ENCODE measurements at places on chromosomes 13 and 19. TPM values are rescaled to one million over a fixed set of nuclear protein-coding genes. Genes with fewer than 3 reads are reported as not detected.

- DNase-seq, result no peak
Observed at GRCh38 chr13:86377451-86377850, 578.2 kb upstream of the SLITRK6 start.

DNA sequence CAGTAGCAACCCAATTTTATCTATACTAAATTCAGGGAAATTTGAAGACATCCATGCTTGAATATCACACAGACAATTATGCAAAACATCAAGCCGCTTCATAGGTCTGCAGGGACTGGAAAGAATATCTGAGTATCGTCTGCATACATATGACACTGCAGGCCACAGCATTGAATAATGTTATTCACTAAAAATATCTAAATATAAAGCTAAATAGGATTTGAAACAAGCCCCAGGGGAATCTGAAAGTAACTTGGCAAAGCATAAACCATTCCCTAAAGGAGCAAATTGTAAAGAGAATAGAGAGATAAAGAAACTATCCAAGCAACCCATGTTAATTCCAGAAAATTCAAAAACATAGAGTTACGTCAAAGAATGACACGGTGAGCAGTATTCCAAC, 1251.0 kb downstream of the PCDH17 start:
- DNase-seq, result no peak

DNA sequence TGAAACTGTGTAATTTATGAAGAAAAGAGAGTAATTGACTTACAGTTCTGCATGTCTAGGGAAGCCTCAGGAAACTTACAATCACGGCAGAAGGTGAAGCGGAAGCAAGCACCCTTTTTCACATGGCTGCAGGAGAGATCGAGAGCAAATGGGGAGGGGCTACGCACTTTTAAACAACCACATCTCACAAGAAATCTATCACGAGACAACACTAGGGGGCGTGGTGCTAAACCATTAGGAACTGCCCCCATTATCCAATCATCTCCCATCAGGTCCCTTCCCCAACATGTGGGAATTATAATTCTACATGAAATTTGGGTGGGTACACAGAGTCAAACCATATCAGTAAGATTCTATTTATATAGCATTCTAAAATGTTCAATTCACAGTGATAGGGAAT, 114.8 kb upstream of the TRPC4 start:
- DNase-seq, result no peak

DNA sequence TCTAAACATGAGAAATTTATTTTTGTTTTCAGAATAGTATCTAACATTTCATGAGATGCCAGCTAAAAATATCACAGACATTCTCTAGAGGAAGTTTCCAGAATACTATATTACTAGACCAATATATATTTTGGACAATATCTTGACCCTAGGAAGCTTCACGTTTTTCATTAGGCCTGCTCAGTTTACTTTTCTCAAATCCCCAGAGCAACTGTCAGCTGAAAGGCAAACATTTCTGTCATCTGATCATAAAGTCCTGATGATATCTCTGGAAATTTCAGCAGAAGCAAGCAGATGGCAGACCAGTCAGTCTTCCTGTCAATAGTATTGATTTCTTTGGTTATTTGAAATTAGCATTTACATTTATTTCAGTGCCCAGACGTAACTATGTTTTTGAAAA, 4.0 kb downstream of the POSTN start:
- DNase-seq, result no peak

DNA sequence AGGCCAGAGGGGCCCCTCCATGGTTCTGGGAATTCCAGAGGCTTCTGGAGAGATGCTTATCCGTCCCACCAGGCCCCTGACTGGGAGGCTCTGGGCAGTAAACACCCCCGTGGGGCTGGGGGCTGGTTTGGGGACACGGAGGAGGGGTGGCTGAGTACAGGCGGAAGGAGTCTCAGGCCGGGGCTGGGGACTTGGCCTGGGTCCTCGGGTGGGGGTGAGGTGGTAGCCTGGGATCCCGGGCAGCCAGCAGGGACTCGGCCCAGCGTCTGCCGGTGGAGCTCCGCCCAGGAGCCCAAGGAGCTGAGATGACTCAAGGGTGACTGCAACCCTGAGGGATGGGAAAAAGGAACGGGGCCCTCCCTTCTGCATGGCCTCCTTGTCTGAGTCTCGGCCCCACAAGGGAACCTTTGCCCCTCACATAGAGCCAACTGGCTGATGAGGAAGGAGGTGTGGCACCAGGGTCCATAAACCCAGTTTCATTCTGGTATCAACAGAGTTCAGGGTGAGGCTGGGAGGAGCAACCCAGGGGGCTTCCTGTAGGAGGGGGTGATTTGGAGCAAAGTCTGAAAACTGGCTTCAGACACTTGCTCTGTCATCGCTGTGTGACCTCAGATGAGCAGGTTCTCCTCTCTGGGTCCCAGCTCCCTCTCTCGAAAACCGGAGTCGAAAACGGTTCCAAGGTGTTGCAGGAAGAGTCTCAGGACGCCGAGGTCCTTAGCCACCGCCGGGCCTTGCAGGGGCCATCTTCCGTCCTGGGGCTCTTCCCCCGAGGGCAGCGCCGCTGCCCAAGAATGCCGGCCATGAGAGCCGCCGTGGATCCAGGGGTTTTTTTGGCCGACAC, 809 bp downstream of the MISP start:
- no peak for DNase-seq

DNA sequence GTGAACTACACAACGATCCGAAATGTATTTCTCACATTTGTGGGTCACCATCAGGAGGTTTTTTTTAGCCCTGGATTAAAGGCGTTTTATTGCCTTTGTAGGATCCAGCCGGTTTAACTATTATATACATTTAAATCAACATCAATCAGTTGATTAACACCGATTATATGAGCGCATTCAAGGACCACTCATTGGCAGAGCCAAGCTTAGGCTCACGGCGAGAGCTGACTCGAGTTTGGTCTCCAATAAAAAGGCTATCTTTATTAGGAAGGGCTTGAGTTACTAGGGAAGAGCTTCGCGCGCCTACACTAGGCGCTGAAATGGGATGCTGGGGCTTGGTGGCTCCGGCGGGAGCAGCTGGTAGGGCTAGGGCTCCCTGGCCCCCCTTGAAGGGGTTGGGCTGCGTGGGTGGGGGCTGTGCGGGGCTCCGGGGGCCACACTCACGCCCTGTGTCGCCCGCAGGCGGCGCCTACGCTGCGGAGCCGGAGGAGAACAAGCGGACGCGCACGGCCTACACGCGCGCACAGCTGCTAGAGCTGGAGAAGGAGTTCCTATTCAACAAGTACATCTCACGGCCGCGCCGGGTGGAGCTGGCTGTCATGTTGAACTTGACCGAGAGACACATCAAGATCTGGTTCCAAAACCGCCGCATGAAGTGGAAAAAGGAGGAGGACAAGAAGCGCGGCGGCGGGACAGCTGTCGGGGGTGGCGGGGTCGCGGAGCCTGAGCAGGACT, 4.2 kb downstream of the PDX1 start:
- no peak for DNase-seq

DNA sequence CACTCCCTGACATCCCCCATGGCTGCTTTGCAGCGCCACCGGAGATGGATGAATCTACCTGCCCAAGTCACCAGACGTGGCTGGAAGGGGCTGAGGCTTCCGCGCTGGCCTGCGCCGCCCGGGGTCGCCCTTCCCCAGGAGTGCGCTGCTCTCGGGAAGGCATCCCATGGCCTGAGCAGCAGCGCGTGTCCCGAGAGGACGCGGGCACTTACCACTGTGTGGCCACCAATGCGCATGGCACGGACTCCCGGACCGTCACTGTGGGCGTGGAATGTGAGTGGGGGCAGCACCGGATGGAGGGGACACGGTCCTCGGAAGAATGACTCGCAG, 4.6 kb downstream of the ICAM5 start:
- peak; percentile 70 for DNase-seq

The KEAP1 gene
- total RNA-seq, result 48.1 TPM

The PABPC3 gene
- 0.23 TPM for total RNA-seq

The AKAP11 gene
- total RNA-seq, result 50.3 TPM

The LIN7B gene
- total RNA-seq, result 9.3 TPM

The NEK5 gene
- total RNA-seq, result 0.29 TPM

The GRIK5 gene
- 13.4 TPM for total RNA-seq
